ENCODE measurements at places on chromosomes 3 and 15. TPM values are rescaled to one million over a fixed set of nuclear protein-coding genes. Genes with fewer than 3 reads are reported as not detected.

GRCh38 chr3:17052363-17052762, 167.6 kb downstream of the PLCL2 start:
- no peak for DNase-seq
- no peaks in the 10 kb centered on the region for H3K36me3 ChIP-seq
- no peak overlapping the region for H3K4me3 ChIP-seq
- H3K27me3 ChIP-seq, result no peaks in the 10 kb centered on the region

DNA sequence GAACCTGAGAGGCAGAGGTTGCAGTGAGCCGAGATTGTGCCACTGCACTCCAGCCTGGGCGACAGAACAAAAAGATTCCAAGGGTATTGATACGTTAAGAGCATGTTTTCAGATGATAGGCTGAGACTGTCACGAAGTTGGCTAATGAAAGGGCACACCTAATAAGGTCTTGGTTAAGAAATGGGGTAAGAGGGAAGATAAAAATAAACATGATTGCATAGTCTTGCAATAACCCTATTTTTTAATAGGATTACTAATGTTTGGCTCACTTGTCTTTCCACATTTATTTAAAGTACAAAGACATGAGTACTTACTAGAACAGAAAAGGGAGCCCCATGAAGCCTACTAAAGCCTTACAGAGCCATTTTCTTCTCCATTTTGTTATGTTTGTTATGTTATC, 109.0 kb downstream of the FRMD4B start:
- H3K4me1 ChIP-seq, result no peaks in the 10 kb centered on the region
- no peak overlapping the region for H3K4me3 ChIP-seq
- no peak overlapping the region for H3K27ac ChIP-seq
- no peaks in the 10 kb centered on the region for H3K36me3 ChIP-seq

- H3K36me3 ChIP-seq, result no peaks in the 10 kb centered on the region
- DNase-seq, result peak; percentile 77
- H3K27ac ChIP-seq, result peak overlapping the region; percentile 41
- H3K4me3 ChIP-seq, result peak overlapping the region; percentile 34
- H3K4me1 ChIP-seq, result peaks cover 56% of the 10 kb centered on the region
Observed at GRCh38 chr15:85618956-85619491, 175.7 kb downstream of the KLHL25 start.

GRCh38 chr15:62951481-62951880, 91.1 kb upstream of the TPM1 start:
- no peaks in the 10 kb centered on the region for H3K4me1 ChIP-seq
- no peak overlapping the region for H3K4me3 ChIP-seq
- no peaks in the 10 kb centered on the region for H3K36me3 ChIP-seq
- no peak for DNase-seq
- no peak overlapping the region for H3K27ac ChIP-seq
- H3K27me3 ChIP-seq, result peaks cover 7% of the 10 kb centered on the region

- DNase-seq, result no peak
- no peaks in the 10 kb centered on the region for H3K36me3 ChIP-seq
- H3K4me1 ChIP-seq, result peaks cover 4% of the 10 kb centered on the region
- no peak overlapping the region for H3K4me3 ChIP-seq
Observed at GRCh38 chr15:98612490-98613110, 35.7 kb upstream of the IGF1R start.

The SNTN gene
- not detected for total RNA-seq

DNA sequence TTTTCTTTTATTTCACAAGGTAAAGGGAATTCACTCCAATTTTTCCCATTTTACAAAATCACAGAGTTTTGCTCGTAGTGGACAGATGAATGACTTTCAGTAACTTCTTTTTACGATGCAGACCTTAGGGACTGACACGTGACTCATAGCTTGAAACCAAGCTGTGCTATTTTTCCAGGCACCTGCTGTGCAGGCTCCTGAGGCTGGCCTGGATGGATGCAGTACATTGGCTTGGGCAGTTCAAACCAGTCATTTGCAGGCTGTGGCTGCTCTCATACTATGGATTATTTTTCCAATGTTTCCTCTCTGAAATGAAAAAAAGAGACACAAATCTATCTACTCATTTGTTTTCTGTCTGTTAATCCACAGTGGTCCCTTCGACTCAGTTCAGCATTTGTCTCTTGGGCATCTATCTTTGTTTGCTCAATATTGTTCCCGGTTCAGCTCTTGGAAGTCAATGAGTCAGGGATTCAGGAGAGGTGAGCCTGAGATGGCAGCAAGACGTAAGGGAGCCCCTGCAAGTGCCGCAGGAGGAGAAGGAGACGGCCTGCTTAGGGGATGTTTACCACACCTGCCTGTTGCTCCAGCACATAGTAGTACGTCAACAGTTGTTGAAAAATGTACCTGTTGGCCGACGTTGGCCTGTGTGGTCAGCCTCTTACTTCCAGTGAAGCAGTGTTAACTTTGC, 92.8 kb downstream of the SV2B start:
- H3K27me3 ChIP-seq, result no peaks in the 10 kb centered on the region
- H3K4me3 ChIP-seq, result no peak overlapping the region
- no peak for DNase-seq
- H3K4me1 ChIP-seq, result no peaks in the 10 kb centered on the region

DNA sequence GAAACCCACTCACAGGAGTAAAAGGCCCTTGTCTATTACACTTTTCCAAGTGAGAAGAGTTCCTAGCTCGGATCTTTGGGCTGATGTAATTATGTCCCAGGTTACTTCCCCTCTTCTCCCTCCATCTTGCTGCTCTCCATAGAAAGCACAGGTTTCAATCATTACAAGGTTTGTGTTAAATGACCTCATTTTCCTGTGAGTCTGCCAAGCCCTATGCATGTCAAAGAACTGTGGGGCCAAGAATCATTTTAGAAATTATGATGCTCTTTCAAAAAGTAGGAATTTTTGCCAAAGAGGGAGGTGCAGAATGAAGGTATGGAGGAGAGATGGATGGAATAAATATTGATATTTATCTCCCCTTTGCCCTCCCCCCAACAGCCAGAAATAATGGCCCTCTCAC, 129.3 kb upstream of the TPM1 start:
- H3K4me1 ChIP-seq, result no peaks in the 10 kb centered on the region
- H3K27me3 ChIP-seq, result no peaks in the 10 kb centered on the region
- no peak overlapping the region for H3K27ac ChIP-seq
- H3K4me3 ChIP-seq, result no peak overlapping the region

DNA sequence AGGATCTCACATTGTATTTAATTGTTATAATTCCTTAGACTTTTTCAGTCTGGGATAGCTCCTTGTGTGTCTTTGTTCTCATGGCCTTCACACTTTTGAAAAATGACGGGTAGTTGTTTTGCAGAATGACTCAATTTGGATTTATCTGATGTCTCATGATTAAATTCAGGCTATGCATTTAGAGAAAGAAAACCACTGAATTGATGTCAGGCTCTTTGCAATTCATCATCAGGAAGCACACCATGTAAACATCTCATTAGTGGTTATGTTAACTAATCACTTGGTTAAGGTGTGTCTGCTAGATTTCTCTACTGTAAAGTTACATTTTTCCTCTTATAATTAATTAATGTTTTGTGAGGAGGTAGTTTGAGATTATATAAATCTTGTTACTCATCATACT, 8.0 kb upstream of the SLC22A13 start:
- H3K36me3 ChIP-seq, result peaks cover 10% of the 10 kb centered on the region
- no peak overlapping the region for H3K4me3 ChIP-seq
- no peaks in the 10 kb centered on the region for H3K27me3 ChIP-seq
- H3K4me1 ChIP-seq, result no peaks in the 10 kb centered on the region

- no peak for DNase-seq
- no peaks in the 10 kb centered on the region for H3K27me3 ChIP-seq
- no peak overlapping the region for H3K4me3 ChIP-seq
Observed at GRCh38 chr3:18008706-18009368, 266.4 kb upstream of the TBC1D5 start.

DNA sequence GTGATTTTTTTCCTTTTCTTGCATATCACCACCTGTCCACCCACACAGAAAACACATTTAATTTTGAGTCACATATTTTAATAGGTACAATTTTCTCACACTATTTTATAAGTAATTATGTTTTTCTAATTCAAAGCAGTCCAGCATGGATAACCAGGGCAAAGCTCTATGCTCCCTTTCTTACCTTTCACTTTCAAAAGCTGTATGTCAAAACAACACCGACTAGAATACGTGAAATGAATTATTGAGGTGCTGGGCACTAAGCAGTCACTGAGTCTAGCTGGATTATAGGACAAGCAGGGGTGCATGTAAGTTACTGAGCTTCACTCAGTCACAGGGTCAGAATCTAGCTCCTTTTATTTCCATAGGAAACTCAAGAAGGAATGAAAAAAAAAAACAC, 60.6 kb downstream of the LSAMP start:
- no peak overlapping the region for H3K27ac ChIP-seq
- DNase-seq, result no peak
- no peaks in the 10 kb centered on the region for H3K4me1 ChIP-seq
- no peaks in the 10 kb centered on the region for H3K36me3 ChIP-seq
- H3K27me3 ChIP-seq, result no peaks in the 10 kb centered on the region

GRCh38 chr15:68606375-68606774, 27.6 kb downstream of the CORO2B start:
- peaks cover 26% of the 10 kb centered on the region for H3K4me1 ChIP-seq
- no peak for DNase-seq
- no peaks in the 10 kb centered on the region for H3K27me3 ChIP-seq
- H3K36me3 ChIP-seq, result no peaks in the 10 kb centered on the region
- no peak overlapping the region for H3K27ac ChIP-seq

The KNG1 gene
- not detected for total RNA-seq

The LIPC gene
- total RNA-seq, result not detected

All from A673 (cell line).